ENCODE measurements at places on chromosomes 12 and 14. TPM values are rescaled to one million over a fixed set of nuclear protein-coding genes. Genes with fewer than 3 reads are reported as not detected.

GRCh38 chr12:16361142-16361783, 13.8 kb downstream of the MGST1 start:
- DNase-seq = no peak

DNA sequence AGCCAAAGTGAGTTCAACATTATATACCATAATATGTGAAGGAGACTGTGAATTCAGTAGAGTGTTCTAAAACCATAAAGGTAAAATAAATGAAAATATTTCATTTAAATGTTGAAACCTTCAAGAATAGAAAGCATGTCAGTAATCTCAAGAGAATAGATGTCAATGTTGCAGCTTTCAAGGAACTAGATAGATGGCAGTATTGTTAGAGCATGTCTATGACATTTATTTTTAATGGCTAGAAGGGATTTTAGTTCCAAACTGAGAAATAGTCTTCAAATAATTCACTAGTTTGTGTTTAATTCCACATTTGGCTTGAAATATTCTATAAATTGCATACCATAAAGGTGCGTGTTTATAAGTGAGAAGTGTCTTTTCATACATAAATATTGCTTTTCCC, 326.5 kb downstream of the FLRT2 start:
- peak; percentile 8 for DNase-seq

DNA sequence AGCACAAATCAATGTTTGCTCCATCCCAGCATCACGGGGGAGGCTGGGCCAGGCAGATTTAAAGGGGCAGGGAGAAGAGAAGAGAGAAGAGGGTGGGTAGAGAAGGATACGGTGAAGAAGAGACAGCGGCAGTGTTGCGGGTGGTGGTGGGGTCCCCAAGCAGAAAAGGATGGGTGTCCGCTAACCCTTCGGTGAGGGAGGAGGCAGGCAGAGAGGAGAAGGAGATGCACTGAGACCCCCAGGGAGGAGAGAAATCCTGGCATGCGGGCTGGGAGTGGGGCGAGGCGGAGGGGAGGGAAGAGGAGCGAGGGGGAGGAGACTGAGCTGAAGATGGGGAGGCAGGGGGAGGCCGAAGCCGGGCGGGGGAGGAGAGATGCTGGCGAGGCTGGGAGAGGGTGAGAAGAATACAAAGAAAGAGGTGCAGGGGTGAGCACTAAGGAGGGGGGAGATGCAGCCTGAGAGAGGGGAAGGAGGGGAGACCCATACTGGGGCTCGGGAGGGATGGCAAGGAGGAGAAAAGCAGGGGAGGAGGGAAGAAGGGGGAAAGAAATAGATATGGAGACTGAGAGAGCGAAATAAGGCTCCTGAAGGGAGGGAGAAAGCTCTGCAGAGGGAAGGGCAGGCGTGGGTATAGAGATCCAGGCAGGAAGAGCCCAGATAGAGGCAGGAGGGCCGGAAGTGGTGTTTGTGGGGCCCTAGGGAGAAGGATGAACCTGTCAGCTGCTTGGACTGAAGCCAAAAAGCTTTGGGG, at the start of gene JPH4:
JPH4 (minus strand) TSS at position 231 of the 751 bp plus-strand sequence. CDS start 1,337 bp downstream, outside the sequence.
- no peak for DNase-seq

- DNase-seq = no peak
Observed at GRCh38 chr12:2453076-2453760, 341.6 kb upstream of the FKBP4 start.

GRCh38 chr14:102246071-102246470, 58.9 kb downstream of the MOK start:
- DNase-seq = no peak

GRCh38 chr14:78758333-78758732, 588.2 kb downstream of the NRXN3 start:
- peak; percentile 20 for DNase-seq

- no peak for DNase-seq
Observed at GRCh38 chr12:18955594-18955993, 173.9 kb upstream of the PLEKHA5 start.

- no peak for DNase-seq
Observed at GRCh38 chr12:104680491-104680890, 223.7 kb downstream of the CHST11 start.

DNA sequence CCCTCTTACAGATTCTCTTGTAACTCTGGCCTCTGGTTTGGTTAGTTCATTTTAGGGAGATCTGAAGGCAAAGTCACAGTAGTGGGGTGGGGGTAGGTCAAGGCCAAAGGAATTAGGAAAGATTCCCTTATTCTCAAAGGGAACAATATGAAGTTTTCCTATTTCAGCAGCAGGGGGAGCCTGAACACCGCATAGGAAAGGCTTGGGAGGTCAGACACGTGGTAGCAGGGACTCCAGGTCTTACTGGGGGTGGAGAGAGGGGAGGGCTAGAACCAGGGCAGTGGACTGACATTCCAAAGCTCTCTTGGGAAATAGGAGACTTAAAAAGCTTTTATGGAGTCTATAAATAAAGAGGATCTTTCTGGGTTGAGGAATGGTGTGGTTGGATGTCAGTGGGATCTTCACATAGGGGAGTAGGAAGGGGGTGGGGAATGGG, 1.3 kb downstream of the ZC3H10 start:
- DNase-seq = peak; percentile 87

- no peak for DNase-seq
Observed at GRCh38 chr12:64389154-64389553, 1.4 kb downstream of the C12orf56 start.

GRCh38 chr14:21070610-21071224, 613 bp downstream of the ARHGEF40 start:
- no peak for DNase-seq

DNA sequence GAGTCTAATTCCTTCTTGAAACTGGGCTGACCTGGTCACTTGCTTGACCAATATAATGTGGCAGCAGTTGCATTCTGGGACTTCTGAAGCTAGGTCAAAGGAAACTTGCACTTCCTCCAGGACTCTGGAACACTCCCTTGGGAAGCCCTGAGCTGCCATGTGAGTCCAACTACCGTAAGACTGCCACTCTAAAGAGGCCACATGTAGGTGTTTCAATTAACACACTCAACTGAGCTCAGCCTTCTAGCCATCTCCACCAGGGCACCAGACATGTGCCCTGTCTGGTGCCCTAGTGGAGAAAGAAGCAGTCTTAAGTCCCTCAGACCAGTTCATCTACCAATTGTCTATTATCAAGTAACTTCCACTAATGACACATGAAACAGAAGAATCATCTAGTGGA, 6.1 kb upstream of the TEP1 start:
- DNase-seq = no peak

GRCh38 chr14:100726550-100727085, at the start of gene DLK1:
TSS of gene DLK1 (plus strand) at chr14:100726892. CDS start at chr14:100727069, 177 bp downstream.
- no peak for DNase-seq

GRCh38 chr14:85234156-85235025, 295.6 kb upstream of the FLRT2 start:
- DNase-seq = peak; percentile 41

DNA sequence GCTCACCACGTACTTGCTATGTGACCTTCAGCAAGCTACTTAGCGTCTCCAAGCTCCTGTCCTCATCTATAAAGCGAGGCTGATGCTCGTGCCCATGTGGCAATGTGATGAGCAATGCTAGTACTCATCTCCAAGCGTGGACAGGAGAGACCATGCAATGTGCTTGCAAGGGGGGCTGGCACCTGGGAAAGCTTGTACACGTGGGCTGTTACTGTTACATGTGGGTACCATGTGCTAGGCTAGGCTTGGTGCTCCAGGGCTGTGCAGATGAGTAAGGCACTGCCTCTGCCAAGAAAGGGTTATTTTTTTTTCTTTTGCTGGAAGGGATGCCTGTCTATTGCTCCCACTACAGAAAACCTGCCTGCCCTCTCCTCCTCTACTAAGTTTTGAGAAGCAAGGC, 46.6 kb downstream of the TSPAN11 start:
- no peak for DNase-seq

- no peak for DNase-seq
Observed at GRCh38 chr12:83471341-83471740, 784.6 kb downstream of the TMTC2 start.

GRCh38 chr12:76702946-76703345, 61.0 kb upstream of the ZDHHC17 start:
- DNase-seq = no peak

DNA sequence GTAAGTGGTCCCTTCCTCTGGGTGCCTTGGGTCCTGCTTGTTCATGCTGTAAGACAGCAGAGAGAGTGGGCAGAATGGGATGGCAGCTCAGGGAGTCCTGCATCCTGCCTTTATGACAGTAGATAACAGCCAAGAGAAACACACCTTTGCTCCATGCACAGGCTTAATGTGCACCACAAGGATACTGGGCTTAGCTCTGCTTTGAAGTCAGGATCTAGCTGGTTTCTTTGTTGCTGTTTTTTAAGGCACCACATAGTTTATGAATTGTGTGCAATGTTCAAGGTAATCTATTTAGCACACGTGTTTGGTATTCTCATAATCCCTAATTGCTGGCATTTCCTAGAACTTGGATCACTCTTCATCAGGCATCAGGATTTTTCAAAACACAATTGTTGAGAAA, 239.5 kb upstream of the DCN start:
- DNase-seq = no peak

GRCh38 chr14:100239211-100239839, 381 bp downstream of the YY1 start:
- DNase-seq = no peak

DNA sequence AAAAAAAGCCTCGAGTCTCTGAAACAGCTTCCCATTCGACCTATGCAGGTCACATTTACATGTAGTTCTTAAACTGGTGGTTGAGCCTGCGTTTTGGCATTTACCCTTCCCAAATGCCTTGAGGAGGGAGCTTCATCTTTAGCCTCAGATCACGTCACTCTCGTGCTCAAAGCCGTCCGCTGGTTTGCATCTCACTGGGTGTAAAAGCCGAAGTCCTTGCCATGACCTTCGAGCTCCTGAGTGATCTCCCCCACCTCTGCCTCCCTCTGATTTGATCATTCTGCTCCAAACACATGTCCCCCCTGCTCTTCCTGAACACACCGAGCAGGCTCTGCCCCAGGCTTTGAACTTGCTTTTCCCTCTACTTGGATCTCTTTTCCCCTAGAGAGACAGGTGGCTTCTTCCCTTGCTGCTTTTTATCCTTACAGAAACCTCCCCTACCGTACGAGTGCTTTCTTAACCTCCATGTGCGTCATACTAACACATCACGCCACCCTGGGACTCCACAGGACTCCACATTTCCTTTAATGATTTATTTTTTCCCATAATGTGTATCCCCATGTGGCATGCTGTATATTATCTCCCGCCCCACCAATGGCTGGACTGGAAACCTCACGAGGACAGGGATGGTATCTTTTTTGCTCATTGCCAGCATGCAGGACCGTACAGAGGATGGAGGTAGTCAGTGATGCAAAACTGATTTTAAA, 610.7 kb downstream of the VRK1 start:
- DNase-seq = no peak

GRCh38 chr12:46267575-46267824, 1.3 kb downstream of the SLC38A1 start:
- no peak for DNase-seq

DNA sequence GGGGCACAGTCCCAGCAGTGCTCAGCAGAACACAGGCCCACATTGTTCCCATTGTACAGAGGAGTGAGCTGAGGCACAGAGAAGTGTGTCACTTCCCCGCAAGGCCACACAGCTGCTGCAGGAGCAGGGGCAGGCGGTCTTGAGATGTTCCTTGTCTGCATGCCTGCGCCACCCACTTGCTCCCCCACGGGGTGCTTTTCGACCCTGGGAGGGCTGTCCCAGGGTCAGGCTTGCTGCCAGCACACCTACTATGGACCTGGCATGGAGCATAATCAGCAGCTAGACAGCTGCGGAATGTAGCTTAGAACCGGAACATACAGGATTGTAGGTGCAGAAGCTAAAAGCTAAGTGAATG, 7.8 kb upstream of the EP400 start:
- no peak for DNase-seq

- DNase-seq = no peak
Observed at GRCh38 chr12:119744900-119745606, 77.1 kb downstream of the PRKAB1 start.

Gene PPM1H
- total RNA-seq = 5.2 TPM

Gene TAS2R46
- 1.6 TPM for total RNA-seq

Gene LRTM2
- not detected for total RNA-seq

Gene MYH7
- total RNA-seq = not detected

Gene CD163L1
- total RNA-seq = 5.9 TPM

Gene SIX6
- not detected for total RNA-seq

Gene PEX5
- 8.9 TPM for total RNA-seq

Gene OTOGL
- total RNA-seq = 2.9 TPM

Gene TDG
- total RNA-seq = 53.9 TPM
